ENCODE measurements at places on chromosomes 6 and 20.

- no peak for DNase-seq
Measured at GRCh38 chr6:118223316-118223715, 316.3 kb downstream of the SLC35F1 start.

GRCh38 chr6:121732641-121733040 lies 297.2 kb downstream of the GJA1 start:
- DNase-seq: no peak

GRCh38 chr6:159149641-159150040 lies 19.6 kb upstream of the FNDC1 start:
- DNase-seq: no peak

- DNase-seq: no peak
Measured at GRCh38 chr20:61924858-61925554, 140.7 kb downstream of the TAF4 start.

GRCh38 chr20:63055575-63056235 lies 48.9 kb upstream of the BHLHE23 start:
- DNase-seq: no peak

DNA sequence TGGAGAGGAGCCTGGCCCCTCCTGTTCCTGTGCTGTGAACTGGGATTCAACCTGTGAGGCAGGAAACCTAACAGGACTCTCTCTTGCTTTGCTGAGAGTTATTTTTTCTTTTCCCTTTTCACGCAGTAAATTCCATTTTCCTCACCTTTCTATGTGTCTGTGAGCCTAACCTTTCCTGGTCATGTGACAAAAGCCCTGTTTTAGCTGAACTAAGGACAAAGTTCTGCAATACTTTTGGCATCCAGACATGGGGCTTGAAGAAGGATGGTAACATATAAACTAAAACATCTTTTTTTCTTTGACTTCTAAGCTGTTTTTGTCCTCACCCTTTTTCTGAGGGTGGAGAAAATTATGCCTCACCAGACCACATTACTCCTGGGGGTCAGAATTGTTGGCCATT lies 368.5 kb downstream of the HTR1B start:
- DNase-seq: no peak

DNA sequence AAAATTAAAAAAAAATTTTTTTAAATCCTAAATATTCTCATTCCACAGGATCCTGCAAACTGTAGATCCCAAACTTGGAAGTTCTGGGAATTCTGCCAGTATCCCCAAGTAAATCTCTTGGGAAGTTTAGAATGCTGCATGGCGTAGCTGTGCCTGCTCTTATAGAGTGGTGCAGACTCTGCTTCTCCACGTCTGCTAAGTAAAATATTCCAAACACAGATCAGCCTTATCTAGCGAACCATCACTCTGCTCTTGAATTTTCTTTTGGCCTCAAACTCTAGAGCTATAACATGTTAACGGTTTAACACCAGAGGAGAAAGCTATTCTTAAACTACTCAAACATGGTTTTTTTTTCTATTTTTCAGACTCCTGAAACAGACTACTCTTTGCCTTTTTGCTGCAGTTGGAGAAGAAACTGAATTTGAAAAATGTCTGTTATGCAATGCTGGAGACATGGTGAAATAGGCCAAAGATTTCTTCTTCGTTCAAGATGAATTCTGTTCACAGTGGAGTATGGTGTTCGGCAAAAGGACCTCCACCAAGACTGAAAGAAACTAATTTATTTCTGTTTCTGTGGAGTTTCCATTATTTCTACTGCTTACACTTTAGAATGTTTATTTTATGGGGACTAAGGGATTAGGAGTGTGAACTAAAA lies 138.5 kb upstream of the AKAP12 start:
- no peak for DNase-seq

Measured in activated CD4-positive, CD25-positive, alpha-beta regulatory T cell treated with anti-CD3 and anti-CD28 coated beads, Interleukin-2, amount 50 U/mL, for 16 hours (primary cell).